ENCODE measurements at places on chromosomes 7 and 10. TPM values are rescaled to one million over a fixed set of nuclear protein-coding genes. Genes with fewer than 3 reads are reported as not detected.

- no peak overlapping the region for H3K27ac ChIP-seq
- no peaks in the 10 kb centered on the region for H3K27me3 ChIP-seq
- no peak for DNase-seq
- H3K36me3 ChIP-seq = no peaks in the 10 kb centered on the region
These were observed 44.5 kb downstream of the ZWINT start for GRCh38 chr10:56316603-56317002.

DNA sequence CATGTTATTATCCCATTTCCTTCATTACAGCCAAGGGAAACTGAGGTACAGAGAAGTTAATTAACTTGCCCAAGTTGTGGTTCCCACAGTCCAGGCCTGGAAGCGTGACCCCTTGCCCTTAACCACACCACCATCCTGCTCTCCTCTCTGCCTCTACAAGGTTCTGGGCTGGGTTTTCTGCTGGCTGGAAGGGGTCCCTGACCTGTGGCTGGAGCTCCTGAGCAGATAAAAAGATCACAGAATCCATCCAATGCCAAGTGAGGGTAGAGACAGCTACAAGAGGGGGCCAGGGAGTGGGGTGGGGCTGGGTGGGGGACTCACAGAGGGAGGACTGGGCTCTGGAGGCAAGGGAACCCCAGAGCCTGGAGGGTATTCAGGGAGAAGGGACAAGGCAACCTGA lies 9.7 kb downstream of the ASB10 start:
- DNase-seq = no peak
- H3K36me3 ChIP-seq = no peaks in the 10 kb centered on the region
- H3K4me1 ChIP-seq = no peaks in the 10 kb centered on the region
- no peak overlapping the region for H3K4me3 ChIP-seq

Gene MSANTD7
- 8.0 TPM for total RNA-seq

Gene NODAL
- total RNA-seq = not detected

Gene EBF3
- 0.53 TPM for total RNA-seq

Data from lower lobe of right lung (tissue), 2 donors.